Activated CD4-positive, alpha-beta T cell treated with anti-CD3 and anti-CD28 coated beads, Interleukin-2, Interleukin-6, amounts not matched to agents 100 ng/mL and 50 ng/mL, durations not matched to agents 16 hours and 8 hours (primary cell): ENCODE measurements at places on chromosomes 5 and 9.

- DNase-seq, result no peak
Measured at GRCh38 chr9:2288309-2288708, 273.2 kb downstream of the SMARCA2 start.

DNA sequence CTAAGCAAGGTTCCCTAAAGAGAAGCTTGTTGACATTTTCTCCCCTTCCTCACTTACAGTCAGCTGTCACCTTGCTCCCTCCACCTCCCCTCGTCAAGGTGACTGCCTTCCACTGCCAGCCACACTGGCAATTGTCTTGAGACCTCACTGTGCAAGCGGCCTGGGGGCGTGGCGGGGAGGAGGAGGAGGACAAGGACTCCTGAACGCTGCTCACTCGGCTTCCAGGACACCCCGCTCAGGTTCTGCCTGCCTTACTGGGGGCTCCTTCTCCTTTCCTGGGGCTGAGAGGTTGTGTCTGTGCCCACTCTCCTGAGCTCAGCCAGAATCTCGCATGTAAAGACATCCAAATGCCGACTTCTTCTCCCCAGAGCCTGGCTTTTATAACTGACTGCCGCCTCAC, 60.3 kb upstream of the LRRTM2 start:
- DNase-seq, result no peak

DNA sequence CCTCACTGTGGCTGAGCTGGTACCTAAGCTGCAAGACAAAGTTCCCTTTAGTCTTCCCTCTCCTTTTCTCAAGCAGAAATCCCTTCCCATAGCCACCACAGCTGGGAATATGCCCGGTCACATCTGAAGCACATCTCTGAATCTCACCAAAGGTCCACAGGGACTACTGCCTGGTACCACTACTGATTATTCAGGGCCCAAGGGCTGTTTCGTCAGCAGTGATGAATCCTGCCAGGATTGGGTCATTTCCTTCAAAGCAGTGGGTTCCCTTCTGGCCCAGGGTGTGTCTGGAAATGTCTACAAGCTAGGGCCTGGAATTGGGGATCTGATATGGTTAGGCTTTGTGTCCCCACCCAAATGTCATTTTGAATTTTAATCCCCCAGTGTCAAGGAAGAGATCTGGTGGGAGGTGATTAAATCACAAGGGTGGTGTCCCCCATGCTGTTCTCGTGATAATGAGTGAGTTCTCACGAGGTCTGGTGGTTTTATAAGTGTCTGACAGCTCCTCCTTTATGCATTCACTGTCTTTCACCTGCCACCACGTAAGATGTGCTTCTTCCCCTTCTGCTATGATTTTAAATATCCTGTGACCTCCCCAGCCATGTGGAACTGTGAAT, 83.2 kb upstream of the FST start:
- no peak for DNase-seq

DNA sequence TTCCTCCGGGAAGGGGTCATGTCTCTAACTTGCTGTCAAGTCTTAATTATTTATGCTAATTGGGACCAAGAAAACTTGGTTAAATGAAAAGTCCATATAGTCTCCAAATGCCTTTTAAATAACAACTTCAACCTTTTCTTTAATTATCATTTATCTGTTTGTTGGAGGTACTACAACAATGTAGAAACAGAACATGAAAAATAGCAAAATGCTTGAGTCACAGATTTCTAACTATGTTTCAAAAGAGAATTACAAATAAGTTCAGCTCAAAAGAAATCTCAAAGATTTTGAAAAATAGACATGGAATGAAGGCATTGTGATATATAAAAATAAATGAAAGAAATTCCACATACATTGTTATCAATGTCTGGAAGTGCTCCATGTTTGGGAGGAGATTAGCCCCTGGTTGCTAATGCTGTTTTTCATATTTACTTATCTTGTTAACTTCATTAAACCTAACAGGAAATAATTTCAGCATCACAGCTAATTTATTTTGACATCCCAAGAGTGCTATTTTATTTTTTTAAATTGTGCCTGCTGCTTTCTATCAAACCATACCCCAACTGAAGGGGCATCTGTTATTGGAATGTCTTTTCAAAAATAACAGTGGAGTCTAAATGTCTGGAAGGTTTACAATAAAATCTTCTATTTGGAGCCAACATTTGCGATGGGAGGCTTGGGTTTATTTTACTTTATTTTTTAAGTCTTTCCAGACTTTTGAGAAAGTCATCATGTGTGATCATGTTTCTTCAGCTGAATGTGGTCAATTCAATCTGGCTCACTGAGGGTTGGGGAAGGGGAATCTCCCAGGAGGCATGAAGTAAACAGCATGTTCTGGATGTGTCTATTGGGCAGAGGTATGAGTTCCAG, 53.1 kb upstream of the ANKRD55 start:
- no peak for DNase-seq

DNA sequence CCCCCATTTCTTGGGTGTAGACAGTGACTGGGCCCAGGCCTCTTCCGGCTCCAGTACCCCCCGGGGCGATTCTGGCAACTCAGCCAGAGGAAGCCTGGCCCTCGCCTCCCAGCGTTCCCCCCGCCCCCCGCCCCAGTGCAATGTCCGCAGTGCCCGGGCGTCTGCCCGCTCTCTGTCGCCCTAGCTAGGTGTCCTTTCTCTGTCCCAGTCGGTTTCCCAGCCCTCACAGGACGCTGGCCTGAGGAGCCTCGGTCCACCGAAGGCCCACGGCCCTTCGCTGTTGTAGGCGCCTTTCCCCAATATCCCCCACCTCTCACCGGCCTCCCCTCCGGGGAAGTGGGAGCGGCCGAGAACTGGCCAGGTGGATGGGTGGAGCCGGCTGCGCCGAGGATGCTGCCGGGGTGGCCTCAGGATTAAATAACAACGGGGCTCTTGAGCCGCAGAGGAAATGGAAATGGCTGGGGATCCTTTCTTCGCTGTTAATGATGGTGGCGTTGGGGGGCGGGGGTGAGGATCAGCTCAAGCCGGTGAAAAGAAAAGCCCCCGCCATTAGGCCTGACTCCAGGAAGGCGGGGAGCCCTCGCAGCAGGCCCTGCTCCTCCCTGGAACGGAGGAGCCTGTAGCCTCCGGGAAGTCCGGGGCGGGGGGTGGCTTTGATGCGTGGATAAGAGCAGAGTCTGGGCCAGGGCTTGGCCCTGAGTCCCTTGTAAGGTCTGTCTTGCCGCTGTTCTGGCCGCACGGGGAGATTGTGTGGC, 1.1 kb upstream of the SPRY4 start:
- DNase-seq, result peak; percentile 43

DNA sequence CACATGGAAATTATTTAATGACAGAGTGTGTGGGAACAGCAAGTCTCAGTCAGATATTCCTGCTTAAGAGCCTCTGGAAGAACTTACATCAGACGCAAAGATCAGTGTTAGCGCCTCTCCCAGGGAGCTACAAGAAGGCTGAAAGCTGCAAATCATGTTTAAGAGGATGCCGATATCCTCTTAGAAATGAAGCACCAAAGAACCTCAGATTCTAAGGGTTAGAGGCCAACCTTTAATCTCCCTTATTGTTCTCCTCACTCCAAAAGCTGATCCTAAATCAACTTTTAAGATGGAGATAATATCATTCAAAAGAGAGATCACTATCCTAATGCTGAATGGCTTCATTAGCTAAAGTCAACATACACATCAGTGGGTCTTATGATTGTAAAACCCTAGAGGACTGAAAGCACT, 160.6 kb downstream of the NFIB start:
- DNase-seq, result no peak

GRCh38 chr9:33447799-33448553, 583 bp upstream of the AQP3 start:
- peak; percentile 51 for DNase-seq

- peak; percentile 27 for DNase-seq
Measured at GRCh38 chr5:90873033-90873517, 314.5 kb downstream of the ADGRV1 start.

DNA sequence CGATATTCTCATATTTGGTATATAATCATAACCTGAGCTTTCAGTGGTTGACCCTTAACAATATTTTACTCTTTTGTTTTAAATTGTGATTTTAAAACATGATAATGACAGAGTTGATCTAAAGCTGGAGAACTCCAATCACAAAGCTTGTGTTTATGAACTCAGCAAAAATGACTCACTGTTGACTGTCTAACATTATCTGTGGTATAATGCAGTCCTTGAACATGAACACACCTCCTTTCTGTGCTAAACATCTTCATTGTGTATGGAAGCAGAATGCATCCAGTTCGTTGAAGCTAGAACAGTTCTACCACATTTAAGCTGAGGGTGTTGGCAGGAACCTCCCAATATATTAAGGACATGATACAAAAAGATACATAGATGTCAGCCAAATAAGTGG, 1030.2 kb upstream of the SEMA6A start:
- no peak for DNase-seq

DNA sequence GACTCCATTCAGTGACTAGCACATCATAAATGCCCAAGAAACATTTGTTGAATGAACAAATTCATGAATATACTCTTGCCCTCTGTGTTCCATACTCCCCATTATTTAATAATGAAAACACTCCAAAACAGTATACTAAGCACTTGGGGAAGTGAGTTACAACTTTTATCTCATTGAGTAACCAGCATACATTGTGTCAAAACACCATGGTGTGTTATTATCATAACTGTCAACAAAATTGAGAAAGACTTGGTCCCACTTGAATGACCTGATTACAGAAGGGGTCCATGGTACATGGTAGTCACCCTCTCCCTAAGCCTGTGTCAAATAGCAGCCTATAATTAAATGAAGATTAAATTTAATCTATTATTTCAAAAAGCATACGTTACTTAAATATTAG, 16.2 kb downstream of the ANKH start:
- DNase-seq, result no peak

DNA sequence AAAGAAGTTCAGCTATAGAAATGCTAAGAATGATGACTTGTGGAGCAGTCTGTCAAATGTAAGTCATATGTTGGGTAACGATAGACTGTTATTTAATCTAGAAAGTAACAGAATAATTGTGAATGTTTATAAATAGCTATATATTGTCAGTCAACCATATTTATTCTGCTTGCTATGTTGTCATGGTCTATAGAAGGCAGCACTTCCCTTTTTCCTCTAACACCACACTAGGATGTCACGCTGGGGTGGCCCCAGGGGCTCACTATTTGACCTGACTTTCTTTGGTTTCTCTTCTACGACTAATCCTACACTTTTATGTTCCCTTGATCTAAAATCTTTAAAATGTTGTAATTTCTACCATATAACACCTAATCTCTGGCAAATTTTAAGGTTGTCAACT, 20.5 kb downstream of the ERAP2 start:
- DNase-seq, result no peak

- DNase-seq, result no peak
Measured at GRCh38 chr5:78287833-78288232, 6.7 kb downstream of the AP3B1 start.

GRCh38 chr9:116484492-116485061, 202.5 kb upstream of the TRIM32 start:
- DNase-seq, result no peak

- DNase-seq, result no peak
Measured at GRCh38 chr5:43075319-43076293, 35.5 kb upstream of the ANXA2R start.

DNA sequence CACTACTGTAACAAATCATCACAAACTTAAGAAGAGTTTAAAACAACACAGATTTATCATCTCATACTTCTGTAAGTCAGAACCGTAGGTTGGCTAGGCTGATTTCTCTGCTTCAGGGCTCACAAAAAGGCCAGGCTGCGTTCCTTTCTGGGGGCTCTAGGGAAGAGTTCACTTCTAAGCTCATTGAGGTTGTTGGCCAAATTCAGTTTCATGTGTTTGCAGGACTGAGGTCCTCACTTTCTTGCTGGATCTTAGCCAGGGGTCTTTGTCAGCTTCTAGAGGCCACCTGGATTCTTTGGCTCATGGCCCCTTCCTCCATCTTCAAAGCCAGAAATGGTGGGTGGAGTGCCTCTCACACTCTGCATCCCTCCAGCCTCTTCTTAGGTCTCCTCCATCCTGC, 76.0 kb downstream of the ACTBL2 start:
- DNase-seq, result no peak

DNA sequence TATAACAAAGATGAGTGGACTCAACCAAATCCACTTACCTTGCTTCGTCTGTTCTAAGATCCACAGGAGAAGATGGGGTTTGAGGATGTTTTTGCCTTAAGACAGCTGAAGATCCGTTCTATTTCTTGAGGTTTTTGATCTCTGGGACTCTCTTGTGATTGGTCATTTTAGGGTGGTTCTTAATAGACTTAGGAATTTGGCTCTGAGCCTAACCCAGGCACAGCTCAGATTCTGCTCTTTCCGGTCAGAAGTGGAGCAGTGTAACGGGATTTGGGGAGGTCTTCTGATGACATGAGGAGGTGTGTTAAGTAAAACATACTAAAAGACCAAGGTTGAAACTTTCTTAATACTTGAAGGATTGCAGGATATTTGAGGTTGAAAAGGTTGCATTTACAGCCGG, 166.9 kb downstream of the DMRT2 start:
- no peak for DNase-seq

GRCh38 chr5:160293901-160294561, 18.3 kb downstream of the CCNJL start:
- no peak for DNase-seq

GRCh38 chr5:67561151-67561932, 364.7 kb upstream of the CD180 start:
- no peak for DNase-seq

DNA sequence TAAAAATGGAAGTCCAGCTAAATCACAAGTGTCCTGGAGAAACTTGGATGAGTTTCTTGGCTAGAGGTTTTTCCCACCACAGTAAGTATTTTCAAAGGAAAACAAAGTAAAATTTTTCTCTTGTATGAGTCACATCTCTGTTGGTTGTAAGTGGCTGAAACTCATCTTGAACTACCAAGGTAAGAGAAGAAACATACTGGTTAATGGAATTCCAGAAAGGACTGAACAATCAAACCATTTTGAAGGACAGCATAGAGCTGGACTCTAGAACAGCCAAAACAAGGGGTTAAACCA, 102.8 kb upstream of the CDKN2B start:
- DNase-seq, result no peak

DNA sequence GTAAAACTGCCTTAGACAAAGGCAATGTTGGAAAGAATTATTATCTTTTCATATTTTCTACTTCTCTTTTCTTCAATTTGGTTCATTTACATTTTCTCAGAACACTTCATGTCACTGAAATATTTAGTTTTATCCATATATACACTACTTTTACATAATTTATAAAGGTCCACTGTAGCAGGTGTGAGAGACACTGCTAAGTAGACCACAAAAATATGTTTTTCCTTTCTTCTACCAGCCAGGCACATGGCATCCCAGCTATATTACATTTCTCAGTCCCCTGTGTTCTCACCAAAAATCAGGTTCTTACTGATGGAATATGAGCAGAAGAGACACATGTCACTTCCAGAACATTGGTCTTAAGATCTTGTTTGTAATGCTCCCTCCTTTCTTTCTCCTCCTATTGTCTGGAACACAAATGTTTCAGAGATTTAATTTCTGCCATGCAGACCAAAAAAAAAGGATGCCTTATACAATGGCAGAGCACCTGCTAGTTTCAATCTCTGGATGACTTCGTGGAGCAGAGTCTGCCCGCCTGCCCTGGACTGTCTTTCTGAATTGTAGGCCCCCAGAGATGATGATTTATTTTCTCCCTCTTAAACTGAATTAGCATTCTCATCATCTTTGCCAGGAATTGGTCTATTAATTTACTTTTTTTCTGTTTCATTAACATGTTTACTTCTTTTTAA, 125.4 kb upstream of the ACOT12 start:
- DNase-seq, result no peak
